ENCODE measurements at places on chromosomes 13 and 19. TPM values are rescaled to one million over a fixed set of nuclear protein-coding genes. Genes with fewer than 3 reads are reported as not detected.

GRCh38 chr13:76971215-76971614, 20.7 kb upstream of the CLN5 start:
- no peak for DNase-seq

DNA sequence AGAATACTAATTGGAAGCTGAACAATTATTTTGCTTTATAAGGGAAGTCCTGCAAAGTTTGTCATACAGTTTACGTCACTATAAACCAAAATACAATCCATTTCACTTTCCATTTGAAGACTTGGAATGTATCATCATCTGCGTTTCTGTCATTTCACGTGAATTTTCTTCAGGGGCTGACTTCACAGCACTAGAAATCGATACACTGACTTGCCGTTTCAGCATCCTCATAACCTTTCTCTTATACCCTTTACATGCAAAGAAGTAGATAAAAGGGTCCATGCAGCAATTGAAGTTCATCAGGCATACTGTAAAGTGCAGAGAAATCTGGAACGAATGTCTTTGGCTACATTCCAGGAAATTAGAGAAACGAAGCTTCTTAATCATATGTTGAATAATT, 12.2 kb downstream of the GPR183 start:
- no peak for DNase-seq

The AMH gene
- total RNA-seq = 1.8 TPM

The COL5A3 gene
- 4.1 TPM for total RNA-seq

The CARM1 gene
- total RNA-seq = 39.6 TPM

The ADM5 gene
- 0.63 TPM for total RNA-seq

- DNase-seq = no peak
These were observed 17.6 kb upstream of the GSX1 start for GRCh38 chr13:27774651-27775050.

- DNase-seq = no peak
These were observed 14.7 kb downstream of the LRCH1 start for GRCh38 chr13:46567671-46568070.

GRCh38 chr13:42788601-42789000, 7.2 kb downstream of the FAM216B start:
- DNase-seq = no peak

The GGN gene
- total RNA-seq = not detected

- no peak for DNase-seq
These were observed 343.4 kb downstream of the SLITRK5 start for GRCh38 chr13:88014527-88014926.

DNA sequence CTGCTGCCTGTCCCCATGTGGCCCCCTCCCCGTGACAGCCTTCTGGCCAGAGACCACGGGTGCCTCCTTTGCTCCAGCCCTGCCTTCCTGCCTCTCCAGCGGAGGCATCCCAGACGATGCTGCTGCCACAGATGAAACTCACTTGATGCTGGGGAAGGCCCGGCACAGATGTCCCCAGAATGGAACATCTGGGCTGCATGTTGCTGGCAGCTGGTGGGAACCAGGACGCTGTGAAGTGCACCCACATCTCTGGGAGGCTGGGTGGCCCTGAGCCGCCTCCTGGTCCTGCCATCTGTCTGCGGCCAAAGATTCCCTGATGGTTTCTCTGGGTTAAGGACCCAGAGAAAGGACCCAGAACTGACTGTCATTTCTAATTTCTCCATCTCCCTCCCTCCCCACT, 51.9 kb upstream of the PTPRS start:
- DNase-seq = no peak

DNA sequence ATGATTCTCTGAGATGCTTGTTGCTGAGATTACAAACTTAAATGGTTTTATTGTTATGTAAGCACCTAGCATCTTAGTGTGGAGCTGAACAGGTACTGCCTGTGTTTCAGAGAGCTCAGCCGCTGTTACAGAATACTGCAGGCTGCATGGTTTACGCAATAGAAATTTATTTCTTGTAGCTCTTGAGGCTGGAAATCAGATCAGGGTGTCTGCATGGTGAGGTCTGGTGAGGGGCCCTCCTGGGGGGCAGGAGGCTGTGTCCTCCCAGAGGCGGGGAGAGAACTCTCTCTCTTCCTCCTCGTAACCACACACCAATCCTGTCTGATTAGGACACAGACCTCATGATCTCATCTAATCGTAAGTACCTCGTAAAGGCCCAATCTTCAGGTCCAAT, 13.1 kb downstream of the ATP11A start:
- DNase-seq = no peak

DNA sequence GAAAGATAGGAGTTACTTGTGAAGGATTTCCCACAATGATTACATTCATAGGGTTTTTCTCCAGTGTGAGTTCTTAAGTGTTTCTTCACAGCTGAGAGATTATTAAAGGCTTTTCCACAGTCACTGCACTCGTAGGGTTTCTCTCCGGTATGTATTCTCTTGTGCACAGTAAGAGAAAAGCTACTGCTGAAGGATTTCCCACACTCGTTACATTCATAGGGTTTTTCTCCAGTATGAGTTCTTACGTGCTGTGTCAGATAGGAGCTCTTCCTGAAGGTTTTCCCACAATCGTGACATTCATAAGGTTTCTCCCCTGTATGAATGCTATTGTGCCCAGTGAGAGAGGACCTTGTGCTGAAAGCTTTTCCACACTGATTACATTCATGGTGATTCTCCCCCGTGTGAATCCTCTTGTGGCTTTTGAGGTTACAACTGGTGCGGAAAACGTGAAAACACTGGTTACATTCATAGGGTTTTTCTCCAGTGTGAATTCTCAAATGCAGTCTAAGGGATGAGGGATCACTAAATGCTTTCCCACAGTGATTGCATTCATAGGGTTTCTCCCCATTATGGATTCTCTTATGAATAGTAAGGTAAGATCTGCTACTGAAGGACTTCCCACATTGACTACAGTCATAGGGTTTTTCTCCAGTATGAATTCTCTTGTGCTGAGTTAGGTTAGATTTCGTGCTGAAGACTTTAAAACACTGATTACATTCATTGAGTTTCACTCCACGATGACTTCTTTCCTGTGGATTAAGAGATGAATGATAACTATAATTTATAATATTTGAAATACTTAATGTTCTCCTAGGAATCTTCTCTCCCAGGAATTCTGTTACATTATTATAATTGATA, 20.6 kb downstream of the ZNF558 start:
- DNase-seq = no peak

DNA sequence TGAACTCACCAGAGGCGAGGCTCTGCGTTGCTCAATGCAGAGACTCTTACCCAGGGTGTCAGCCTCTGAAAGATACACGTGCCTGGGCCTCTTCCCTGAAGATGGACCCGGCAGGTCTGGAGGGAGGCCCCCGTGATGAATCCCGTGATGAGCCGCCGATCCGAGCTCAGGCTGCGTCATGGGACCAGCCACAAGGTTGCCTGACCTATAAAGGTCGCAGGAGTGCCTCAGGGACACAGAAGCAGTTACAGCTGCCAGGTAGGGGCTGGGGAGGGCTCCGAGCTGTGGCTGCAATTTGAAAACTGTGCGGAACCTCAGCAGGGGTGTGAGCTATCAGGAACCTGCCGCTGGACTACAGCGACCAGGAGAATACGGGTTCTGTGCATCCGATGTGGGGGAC, 10.5 kb upstream of the ATP11A start:
- no peak for DNase-seq

Measured in fibroblast of the aortic adventitia (primary cell).